Fibroblast of villous mesenchyme (primary cell): ENCODE measurements at places on chromosomes 16 and 17.

- no peak for DNase-seq
These were observed 22.4 kb upstream of the KCNH6 start for GRCh38 chr17:63500543-63501390.

DNA sequence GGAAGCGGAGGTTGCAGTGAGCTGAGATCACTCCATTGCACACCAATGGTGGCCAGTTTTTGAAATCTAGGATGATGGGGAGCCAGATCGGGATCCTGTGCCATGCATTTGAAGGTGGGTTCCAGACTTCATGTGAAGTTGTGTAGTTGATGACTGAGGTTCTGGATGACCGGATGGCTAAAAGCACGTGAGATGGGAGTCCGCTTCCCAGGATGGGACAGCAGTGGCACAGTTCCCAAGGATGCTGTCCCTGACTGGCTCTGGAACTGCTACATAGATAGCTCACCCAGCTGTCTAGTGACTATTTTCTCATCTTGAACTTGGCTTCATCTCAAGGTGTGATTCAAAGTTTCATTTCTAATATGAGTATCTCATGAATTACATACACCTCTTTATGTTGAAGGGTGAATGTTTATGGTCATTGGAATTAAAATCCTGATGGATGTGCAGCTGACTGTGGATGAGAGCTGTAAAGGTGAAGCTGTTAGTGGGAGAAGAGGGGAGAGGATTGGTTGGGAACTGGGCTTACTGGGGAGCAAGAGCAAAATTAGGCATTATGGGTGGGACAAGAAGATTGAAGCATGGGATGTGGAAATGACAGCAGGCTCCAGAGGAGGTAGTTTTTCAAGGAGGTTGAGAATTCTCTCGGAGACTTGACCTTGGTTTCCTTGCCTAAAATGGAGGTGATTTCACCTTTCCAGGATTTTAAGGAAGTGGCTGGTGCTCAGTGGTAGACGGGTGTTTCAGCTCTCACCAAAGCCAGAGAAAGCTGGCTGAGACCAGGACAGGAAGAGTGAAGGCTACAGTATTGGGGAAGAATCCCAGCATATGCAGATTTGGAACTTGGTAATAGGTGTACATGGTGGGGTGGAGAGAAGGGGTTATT, 8.2 kb downstream of the TUFM start:
- DNase-seq: no peak

DNA sequence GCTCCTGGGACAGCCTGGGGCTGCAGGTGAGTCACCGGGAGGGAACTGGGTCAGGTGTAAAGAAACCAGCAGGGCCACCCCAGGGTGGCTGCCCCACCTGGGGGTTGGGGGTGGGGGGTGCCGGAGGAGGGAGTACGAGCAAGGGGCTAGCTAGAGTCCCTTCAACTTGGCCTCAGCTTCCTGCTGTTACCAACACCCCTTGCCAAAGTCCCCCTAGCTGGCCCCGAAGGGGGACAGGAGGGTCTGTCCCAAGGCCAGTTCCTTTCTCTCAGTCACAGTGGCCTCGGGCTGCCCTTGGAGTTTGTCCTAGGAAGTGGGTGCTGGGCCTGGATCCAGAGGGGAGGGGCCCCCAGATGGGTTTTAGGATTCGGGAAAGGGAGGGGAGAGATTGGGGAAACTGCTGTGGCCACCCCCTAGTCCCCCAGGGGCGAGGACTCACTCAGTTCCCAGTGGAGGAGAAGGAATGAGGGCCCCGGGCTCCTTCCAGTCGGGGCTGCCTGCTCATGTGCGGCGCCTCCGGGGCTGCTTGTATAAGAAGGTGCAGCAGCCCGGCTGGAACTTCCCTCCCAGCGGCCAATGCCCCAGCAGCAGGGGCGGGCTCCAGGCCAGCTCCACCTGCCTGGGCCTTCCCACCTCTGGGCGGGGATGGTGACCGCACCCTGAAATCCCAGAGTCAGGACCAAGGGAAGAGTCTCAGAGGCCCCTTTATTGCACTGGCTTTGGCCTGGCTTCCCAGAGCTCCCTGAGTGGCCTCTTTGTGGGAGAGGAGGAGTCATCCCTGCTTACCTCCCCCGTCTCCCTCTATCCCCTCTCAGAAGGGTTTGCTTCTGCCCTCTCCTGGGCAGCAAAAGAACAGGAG, 7.3 kb downstream of the ARHGAP27 start:
- DNase-seq: peak; percentile 76

- no peak for DNase-seq
These were observed 6.7 kb upstream of the CCDC92B start for GRCh38 chr17:2755891-2756724.

GRCh38 chr17:73943416-73944110, 259.9 kb upstream of the RPL38 start:
- DNase-seq: no peak

GRCh38 chr17:802901-803881, 21.0 kb downstream of the MRM3 start:
- DNase-seq: no peak

DNA sequence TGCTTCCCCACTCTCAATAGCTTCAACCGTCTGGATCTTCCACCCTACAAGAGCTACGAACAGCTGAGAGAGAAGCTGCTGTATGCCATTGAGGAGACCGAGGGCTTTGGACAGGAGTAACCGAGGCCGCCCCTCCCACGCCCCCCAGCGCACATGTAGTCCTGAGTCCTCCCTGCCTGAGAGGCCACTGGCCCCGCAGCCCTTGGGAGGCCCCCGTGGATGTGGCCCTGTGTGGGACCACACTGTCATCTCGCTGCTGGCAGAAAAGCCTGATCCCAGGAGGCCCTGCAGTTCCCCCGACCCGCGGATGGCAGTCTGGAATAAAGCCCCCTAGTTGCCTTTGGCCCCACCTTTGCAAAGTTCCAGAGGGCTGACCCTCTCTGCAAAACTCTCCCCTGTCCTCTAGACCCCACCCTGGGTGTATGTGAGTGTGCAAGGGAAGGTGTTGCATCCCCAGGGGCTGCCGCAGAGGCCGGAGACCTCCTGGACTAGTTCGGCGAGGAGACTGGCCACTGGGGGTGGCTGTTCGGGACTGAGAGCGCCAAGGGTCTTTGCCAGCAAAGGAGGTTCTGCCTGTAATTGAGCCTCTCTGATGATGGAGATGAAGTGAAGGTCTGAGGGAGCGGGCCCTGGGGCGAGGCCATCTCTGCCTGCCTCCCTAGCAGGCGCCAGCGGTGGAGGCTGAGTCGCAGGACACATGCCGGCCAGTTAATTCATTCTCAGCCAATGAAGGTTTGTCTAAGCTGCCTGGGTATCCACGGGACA, 11.1 kb upstream of the CLEC18A start:
- DNase-seq: no peak

DNA sequence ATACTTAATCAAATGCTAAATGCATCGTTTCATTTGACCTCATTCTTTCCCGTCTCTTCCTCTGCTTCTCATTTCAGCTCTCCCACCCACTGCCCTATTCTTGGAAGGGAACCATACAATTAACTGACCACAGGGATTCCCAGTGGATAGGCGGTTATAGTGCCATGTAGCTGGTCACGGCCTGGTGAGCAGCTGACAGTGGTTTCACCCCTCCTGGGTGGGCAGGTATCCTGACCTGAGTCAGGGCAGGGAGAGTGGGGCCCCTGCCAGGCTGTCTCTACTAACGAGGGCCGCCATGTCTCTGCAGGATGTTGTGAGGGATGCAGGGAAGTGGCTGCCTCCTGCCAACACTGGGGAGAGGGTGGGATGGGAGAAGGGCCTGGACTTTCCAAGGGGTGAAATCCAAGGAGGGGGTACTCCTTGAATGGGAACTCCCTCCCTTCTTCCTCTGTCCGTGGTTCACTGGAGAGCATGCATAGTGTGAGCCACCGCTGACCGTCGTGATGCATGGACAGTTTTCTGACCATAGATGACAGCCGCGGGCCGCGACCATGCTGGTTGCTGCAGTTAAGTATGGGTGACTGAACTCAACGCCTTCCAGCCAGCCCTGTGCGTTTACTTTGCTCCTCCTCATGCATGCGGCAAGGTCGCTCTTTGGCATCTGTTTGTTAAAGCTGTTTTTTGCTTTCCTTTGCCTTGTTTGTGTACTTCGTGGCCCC, 95.9 kb downstream of the RPTOR start:
- no peak for DNase-seq

GRCh38 chr16:84853534-84853933, 33.7 kb downstream of the CRISPLD2 start:
- DNase-seq: no peak

- no peak for DNase-seq
These were observed 160.5 kb upstream of the NOL11 start for GRCh38 chr17:67557052-67557845.

DNA sequence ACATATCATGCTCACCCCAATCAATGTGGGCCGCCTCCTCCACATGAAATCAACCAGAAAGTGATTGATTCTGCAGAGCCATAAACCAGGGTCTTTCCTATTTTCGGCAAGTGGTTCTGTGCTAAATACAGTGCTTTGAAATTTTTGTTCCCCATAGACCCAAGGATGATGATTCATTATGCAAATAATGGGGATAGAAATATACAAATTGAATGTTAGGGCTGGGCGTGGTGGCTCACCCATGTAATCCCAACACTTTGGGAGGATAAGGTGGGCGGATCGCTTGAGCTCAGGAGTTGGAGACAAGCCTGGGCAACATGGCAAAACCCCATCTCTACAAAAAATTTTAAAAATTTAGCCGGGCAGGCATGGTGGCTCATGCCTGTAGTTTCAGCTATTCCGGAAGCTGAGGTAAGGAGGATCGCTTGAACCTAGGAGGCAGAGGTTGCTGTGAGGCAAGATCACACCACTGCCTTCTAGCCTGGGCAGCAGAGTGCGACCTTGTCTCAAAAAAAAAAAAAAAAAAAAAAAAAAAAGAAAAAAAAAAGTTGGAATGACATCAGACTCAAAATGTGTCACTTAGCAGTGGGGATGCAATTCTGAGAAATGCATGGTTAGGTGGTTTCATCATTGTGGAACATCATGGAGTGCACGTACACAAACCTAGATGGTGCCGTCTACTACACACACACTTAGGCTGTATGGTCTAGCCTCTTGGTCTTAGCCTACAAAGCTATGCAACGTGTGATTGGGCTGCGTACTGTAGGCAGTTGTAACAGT, 581.7 kb downstream of the MAF start:
- DNase-seq: no peak

DNA sequence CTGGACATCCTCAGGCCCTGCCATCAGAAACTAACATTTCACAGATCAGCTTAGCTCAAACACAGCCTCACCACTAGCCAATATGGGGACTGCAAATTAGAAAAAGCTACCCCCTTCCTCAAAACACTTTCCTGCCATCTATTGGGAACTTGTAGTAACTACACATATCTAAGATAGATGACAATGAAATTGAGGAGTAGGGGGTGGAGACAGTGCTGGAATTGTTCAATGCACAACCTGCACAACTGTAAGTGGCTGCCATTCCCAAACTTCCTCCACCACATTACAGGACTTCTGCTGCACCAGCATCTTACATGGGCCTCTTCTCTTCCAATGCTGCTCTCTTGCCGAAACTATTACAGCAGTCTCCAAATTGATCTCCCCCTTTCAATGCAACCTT, 21.9 kb downstream of the AIPL1 start:
- peak; percentile 50 for DNase-seq
